ENCODE measurements at places on chromosomes 4 and X. TPM values are rescaled to one million over a fixed set of nuclear protein-coding genes. Genes with fewer than 3 reads are reported as not detected.

- DNase-seq = no peak
Measured at GRCh38 chr4:14744346-14744745, 257.9 kb upstream of the CPEB2 start.

Gene PASD1
- 0.12 TPM for polyA plus RNA-seq

DNA sequence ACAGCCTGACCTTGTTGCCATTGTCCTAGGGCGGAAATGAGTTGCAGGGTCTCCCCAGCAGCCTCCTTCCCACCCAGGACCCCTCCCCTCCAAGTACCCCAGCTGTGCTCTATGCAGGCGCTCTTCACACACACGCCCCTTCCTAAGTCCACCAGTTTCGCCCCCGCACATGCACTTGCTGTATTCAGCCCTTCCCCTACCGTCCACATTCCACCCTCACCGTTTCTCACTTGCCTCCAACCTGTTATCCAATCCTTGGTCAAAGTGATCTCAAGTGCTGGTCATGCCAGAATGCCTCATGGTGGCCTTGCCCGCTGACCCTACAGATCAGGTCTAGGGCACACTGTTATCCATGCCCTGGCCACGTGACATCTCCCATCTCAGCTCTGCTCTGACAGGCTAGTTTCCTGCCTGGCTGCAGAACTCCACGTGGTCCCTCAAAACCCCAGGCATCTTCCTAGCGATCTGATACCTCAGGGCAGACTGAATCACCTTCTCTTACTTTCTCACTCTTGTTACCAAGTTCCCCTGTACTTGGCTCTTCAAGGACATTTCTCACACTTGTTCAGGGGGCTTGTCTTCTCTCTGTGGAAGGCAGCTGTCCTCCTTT lies 39.7 kb downstream of the NSG1 start:
- no peak for DNase-seq

Gene KCNE5
- polyA plus RNA-seq = 35.1 TPM

DNA sequence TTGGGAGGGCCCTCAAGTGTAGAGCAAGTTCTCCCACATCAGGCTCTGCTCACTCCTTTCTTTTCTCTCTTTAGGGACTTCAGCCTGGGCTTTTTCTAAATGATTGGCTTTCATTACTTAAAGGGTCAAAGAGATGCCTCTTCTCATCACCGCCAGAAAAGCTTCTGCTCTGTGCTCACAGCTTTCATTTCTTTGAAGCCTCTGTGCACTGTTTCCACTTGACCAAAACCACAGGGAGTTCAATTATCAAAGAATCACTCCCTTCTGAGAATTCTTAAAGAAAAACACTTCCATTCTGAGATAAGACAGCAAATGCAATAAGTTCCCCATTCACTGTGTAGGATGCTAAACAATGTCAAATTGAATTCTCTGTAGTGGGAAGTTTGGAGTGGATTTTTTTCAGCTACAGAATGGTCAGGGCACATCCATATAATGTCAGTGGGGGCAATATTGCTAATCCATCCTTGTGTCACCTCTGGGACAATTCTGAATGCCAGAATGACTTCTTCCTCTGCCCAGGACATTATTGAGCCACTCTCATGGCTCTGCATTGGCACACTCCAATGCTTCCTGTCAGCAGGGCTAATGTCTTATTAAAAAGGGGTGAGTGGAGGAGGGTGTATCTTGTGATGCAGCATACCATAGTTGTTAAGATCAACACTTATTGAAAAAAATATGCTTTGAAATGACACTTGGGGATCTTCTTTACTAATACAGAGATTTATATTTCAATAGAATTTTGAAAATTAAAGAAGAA lies 217.6 kb downstream of the SNCA start:
- no peak for DNase-seq

- no peak for DNase-seq
Measured at GRCh38 chr4:94534401-94535312, 82.9 kb downstream of the PDLIM5 start.

All from muscle of back (tissue), 13 donors.